ENCODE measurements at places on chromosomes 3 and 15.

DNA sequence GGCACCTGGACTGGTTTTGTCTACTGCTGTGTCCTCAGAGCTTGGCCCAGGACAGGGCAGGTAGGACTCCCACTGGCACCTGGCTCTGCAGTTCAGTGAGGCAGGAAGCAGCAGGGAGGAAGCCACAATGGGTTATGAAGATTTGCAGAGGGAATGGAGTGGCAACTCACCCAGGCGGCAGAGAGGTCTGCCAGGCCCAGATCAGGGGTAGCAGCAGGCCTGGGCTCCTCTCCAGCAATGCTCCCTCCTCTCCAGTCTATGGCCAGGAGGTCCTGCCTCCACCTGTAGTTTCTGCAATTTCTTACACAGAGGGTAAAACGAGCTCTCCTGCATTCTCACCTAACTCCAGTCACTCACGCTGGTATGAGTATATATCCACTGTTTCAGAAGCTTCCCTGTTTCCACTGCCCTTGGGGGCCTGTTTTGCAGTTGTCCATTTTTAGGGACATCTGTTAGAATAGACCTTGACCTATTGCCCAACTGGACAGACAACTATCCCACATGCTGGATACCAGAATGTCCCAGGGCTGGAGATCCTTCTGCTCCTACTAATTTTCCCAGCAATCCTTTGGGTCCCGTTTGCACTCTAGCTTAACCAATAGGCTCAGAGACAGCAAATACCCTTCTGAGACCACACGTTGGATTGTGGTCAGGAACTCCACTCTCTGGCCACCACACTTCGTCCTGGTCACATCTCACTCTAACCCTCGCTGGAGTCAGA, 35.2 kb downstream of the HMCES start:
- DNase-seq, result no peak

DNA sequence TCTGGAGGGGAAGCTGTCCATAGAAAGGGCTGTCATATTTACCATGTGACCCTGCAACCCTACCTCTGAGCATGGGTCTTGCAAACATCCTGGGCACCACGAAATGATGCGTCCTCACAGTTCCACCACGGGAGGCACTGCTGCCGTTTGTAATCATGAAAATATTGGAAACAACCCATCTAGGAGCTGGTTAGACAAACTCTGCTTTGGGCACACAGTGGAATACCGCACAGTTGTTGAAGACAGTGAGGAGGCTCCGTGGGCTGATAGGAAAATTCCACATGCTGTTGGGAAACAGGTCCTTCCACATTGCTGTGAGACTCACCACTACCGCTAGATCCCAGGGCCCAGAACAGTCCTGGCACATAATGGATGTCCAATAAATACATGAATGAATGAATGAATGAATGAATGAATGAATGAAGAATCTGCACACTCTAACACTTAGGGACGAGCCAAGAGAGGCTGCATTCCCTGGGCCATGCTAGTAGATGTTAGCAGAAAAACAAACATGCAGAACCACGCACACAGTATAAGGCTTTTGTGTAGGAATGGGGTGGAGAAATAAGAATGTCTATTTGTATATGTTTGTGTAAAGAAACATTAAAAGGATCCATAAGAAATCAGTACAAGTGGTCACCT, 40.6 kb downstream of the TPRA1 start:
- no peak for DNase-seq

DNA sequence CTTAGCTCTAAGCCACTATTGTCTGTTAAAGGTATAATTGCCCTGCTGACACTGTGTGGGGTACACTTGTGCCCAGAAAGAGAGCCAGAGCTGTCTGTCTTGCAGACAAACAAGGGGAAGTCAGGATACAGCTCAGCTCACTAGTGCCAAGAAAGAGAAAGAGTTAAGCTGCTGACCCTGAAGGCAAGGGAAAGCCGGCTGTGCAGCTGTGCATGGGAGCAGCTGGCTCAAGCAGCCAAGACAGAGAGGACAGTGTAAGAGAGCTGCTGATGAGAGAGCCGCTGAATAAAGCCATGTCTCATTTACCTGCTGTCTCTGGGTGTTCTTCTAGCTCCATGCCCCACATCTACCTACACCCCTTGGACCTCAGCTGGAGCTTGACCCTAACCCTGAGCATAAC, 428.1 kb upstream of the NAALADL2 start:
- no peak for DNase-seq

DNA sequence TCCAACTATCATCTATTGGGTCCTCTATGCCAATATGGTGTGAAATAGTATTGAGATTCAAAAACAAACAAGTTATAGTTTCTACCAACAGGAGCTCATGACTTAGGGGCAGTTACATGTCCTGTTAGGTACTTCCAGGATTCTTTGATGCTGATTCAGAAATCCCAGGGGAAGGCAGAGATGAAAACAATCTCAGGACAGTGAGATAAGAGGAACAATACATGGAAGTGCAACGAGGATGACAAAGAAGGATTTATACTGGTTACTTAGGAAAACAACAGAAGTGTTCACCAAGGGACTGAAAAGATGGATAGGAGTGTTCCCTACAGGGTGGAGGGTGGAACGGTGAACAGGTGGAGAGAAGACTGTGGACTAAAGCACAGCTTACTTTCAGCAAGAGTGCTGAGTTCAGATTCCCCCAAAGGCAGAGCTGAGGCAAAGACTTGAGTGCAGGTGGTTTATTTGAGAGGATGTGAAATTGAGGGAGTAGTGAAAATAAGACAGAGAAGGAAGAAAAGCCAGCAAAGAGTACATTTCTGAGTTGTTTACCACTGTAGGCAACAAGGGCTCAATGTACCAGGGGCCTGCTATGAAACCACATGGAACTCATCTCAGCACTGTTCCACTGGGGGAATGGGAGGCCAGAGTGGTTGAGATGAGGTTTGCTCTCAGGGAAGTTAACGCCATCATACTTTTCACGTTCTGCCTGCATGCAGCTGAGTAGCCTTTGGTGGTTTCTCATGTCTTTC, 68.1 kb downstream of the TRIM69 start:
- DNase-seq, result no peak

DNA sequence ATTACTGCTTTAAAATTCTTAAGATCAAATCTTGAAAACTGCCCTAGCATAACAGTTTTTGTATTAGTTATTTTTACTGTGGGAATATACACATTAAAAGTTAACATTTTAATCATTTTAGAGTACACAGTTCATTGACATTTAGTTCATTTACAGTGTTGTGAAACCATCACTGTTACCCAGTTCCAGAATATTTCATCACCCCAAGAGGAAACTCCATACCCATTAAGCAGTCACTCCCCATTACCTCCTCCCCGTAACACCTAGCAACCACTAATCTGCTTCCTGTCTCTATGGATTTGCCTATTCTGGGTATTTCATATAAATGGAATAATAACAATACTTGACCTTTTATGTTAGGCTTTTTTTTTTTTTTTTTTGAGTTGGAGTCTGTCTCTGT, 164.1 kb upstream of the LRRFIP2 start:
- DNase-seq, result no peak

DNA sequence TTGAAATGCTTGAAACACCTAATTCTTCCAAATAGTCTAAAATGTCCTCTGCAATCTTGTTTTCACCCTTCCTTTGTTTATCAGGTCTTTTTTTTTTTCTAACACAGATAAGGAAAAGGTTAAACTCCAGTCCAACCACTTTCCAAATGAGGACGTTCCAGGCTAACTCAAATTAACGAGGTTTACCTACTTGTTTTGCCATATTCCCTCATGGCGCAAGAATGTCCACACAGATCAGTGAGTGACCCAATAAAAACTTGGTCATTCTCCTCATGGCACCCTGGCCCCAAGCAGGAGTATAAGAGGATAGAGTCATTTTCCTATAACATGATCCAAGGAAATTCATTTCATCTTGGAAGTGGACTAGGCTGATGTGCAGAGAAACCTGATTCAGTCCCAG, 6.6 kb upstream of the LIPC start:
- no peak for DNase-seq

GRCh38 chr15:87145696-87146095, 1066.0 kb downstream of the AGBL1 start:
- no peak for DNase-seq

GRCh38 chr3:169953462-169954141, 13.0 kb upstream of the SEC62 start:
- DNase-seq, result no peak

- no peak for DNase-seq
Observed at GRCh38 chr3:53821631-53822121, 24.5 kb downstream of the CHDH start.

DNA sequence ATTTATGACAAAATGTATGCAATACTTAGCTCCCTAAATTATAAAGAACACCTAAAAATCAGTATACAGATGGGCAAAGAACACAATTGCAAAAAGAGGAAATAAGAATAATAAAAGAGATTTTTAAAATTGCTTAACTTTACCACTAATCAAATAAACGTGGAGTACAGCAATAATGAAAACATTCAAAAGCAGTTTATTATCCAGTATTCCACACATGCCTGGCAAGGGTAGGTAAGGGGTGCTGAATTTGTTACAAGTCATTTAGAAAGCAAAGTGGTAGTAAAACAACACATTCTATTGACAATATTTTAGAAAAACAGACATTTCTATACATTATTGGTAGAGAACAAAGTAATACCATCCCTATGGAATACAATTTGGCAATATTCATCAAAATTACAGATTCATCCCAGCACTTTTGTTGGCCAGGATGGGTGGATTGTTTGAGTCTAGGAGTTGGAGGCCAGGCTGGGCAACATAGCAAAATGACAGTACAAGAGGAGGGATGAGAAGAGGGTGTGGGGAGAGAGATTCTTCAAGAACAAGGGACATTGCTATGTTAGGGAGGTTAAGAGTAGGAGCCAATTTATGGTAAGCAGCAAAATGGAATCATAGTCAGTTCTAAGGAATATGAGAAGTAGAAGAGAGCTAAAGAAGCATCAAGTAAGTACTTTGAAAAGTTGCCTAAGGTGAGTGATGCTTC, 3.7 kb upstream of the ACKR4 start:
- no peak for DNase-seq

DNA sequence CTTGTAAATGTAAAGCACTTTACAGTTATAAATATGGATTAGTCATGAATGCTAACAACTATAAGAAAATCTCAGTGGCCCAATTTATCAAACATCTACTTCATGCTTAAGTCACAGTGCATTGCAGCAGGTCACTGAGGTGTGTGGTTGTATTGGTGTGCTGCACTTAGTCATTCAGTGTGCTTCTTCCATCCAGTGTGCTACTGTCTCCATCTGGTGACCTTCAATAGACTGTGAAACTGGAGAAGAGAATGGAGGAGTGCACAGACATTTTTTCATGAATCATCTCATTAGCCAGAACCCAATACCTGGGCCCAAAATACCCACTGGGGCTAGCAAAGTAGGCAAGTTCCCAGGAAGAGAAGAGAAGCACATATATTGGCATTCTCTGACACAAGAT, 199.6 kb downstream of the SHOX2 start:
- no peak for DNase-seq

- DNase-seq, result no peak
Observed at GRCh38 chr3:183310936-183311335, 57.9 kb downstream of the B3GNT5 start.

GRCh38 chr3:73452729-73453128, 172.0 kb downstream of the PDZRN3 start:
- no peak for DNase-seq

GRCh38 chr3:46712191-46713049, 5.2 kb downstream of the PRSS50 start:
- DNase-seq, result no peak
